ENCODE measurements at places on chromosomes 2 and 18.

GRCh38 chr2:16960579-16960978 lies 294.9 kb upstream of the CYRIA start:
- H3K36me3 ChIP-seq: no peaks in the 10 kb centered on the region
- H3K4me1 ChIP-seq: peaks cover 28% of the 10 kb centered on the region
- H3K4me3 ChIP-seq: no peak overlapping the region
- peak; percentile 70 for DNase-seq

DNA sequence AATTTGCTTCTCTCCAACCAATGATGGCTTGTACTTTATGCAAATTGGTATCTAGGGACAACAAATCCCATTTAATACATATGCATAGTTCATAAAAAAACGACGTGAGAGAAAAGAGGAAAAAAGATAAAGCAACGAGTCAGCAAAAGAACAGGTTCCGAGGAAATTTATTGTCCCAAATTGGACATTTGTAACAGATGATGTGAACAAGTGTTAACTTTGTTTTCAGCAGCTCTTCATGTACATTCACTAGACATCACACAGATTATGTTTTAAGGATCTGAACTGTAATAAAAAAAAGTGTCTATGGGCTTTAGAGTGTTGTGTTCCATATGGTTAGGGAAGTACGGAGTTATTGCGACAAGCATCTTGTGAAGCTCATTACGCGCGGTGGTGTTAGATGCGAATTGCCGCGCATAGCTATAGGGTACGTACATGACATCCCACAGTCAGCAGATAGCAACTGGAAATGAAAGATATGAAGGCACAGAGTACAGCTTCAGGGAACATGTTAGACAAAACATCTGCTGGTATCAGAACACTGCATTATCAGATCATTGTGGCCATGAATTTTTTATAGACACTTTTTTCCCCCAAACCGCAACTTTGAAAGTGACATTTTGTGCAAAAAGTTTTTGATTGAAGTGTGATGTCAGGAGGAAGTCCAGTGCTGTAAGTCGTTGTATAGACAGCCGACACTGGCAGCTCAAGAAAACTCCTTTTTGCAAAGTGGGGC lies 1073.1 kb upstream of the FANCL start:
- no peaks in the 10 kb centered on the region for H3K27me3 ChIP-seq
- no peaks in the 10 kb centered on the region for H3K36me3 ChIP-seq
- no peak overlapping the region for H3K27ac ChIP-seq
- H3K4me3 ChIP-seq: no peak overlapping the region

- no peaks in the 10 kb centered on the region for H3K36me3 ChIP-seq
- H3K27me3 ChIP-seq: no peaks in the 10 kb centered on the region
- H3K4me3 ChIP-seq: no peak overlapping the region
- H3K4me1 ChIP-seq: peaks cover 10% of the 10 kb centered on the region
- H3K27ac ChIP-seq: no peak overlapping the region
These were observed 69.3 kb upstream of the SLC16A14 start for GRCh38 chr2:230137902-230138539.

DNA sequence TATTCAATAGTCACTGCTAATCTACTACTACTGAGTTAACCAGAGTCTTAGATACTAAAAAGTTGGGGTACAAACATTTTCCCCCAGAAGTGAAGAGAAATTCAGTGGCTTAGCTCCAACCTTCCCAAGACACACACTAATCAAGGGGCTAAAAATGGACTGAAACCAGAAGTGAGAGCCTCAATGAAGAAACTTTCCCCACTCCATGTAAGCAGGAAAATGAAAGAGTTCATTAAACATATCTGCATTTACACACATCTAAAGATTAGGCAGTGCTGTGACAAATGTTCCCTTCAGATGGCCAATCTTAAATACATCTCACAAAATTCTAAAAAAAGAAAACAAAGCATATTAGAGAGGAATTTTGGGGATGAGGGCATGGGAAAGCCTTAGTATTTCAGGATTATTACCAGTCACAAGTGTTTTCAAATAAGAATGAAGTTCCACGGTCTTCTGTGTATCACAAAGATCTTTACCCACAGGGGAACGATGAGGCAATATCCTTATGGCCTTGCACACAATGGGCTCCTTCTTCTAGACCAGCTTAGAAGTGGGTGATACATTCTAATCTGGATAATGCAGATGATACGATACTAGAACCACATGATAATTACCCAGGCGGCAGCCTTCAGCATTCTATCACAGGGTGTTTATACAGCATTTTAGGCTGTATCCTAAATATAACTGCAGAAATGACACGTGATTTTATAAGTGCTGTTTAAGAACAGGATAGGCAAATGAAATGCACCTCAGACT lies 17.1 kb downstream of the ANKRD44 start:
- peak; percentile 29 for DNase-seq
- peak overlapping the region; percentile 27 for H3K4me3 ChIP-seq
- peak overlapping the region; percentile 69 for H3K27ac ChIP-seq
- no peaks in the 10 kb centered on the region for H3K36me3 ChIP-seq

DNA sequence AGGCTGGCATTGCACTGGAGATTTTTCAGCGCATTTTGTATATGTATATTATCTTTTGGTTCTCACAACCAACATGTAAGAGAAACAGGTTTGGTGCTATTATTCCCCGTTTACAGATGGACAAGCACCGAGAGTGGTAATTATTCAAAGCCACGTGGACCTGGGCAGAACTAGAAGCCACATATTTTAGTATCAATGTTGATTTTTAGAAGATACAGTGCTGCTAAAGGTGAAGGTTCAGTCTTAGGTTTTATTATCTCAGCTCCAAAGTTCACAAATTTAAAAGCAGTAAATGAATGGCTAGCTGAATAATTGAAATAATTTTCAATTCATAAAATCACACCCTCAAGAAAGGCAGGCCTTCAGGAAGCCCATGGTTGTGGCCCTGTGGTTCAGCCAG lies 400.6 kb upstream of the ID2 start:
- no peaks in the 10 kb centered on the region for H3K4me1 ChIP-seq
- no peak overlapping the region for H3K27ac ChIP-seq
- H3K27me3 ChIP-seq: peaks cover 14% of the 10 kb centered on the region
- DNase-seq: no peak

DNA sequence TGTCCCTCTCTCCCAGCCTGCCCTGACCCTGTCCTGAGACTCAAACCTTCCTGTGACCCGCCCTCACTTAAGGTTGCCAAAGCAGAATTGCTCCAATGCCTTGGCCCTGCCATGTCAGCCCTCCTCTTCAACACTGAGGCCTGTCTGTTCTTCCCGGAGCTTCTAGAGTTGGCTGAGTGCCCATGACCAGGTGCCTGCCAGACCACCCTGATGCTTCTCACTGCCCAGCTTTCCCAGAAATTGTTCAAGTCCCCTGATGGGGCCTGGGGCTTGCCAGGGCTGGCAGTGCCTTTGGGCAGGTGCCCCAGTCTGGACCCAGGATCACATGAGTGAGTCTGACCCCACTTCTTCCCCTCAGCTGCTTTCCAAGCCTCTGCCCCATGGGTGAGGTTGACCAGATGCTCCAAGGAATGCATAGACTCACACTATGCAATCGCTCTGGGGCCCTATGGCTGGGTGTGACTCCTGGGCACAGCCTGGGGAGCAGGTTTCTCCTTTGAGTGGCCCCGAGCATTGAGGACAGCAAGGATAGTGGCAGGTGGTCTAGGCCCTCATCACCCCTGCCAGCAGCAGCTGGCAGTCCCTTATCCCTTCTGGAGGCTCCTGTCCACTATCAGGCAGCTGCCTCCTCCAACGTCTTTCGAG lies 3.1 kb upstream of the INPP5D start:
- no peaks in the 10 kb centered on the region for H3K27me3 ChIP-seq
- DNase-seq: no peak
- peaks cover 3% of the 10 kb centered on the region for H3K36me3 ChIP-seq

GRCh38 chr2:155502766-155503165 lies 804.3 kb downstream of the KCNJ3 start:
- DNase-seq: no peak
- H3K27ac ChIP-seq: no peak overlapping the region
- no peaks in the 10 kb centered on the region for H3K27me3 ChIP-seq
- H3K4me3 ChIP-seq: no peak overlapping the region
- no peaks in the 10 kb centered on the region for H3K36me3 ChIP-seq
- no peaks in the 10 kb centered on the region for H3K4me1 ChIP-seq

DNA sequence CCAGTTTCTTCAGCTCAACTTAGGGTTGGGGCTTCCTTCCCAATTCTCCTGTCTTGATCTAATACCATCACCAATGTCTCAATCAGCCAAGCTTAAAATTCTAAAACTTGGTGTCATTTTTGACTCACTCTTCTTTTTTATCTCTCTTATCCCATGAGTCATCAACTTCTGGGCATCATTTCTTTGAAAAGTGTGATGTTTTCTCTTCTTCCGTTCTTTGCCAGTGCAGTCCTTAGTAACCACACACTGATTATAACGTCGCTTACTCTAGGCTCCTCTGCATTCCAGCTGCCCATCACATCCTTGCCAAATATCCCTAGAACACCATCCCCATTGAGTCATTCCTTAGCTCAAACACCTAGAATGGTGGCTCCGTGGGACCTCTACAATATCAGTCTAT lies 27.4 kb upstream of the MRO start:
- no peaks in the 10 kb centered on the region for H3K4me1 ChIP-seq
- H3K27me3 ChIP-seq: no peaks in the 10 kb centered on the region
- no peak overlapping the region for H3K27ac ChIP-seq
- no peak for DNase-seq

DNA sequence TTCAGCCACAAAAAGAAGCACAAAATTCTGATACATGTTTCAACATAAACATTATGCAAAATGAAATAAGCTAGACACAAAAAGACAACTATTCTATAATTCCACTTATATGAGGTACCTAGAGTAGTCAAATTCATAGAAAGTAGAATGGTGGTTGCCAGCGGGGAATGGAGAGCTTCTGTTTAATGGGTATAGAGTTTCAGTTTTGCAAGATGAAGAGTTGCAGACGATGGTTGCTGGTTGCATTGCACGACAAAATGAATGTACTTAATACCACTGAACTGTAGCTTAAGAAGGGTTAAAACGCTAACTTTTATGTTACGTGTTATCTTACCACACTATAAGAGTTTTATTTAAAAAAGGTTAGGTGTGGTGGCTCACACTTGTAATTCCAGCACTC lies 13.5 kb downstream of the YWHAQ start:
- peaks cover 11% of the 10 kb centered on the region for H3K36me3 ChIP-seq
- H3K27ac ChIP-seq: no peak overlapping the region
- H3K4me3 ChIP-seq: no peak overlapping the region
- no peaks in the 10 kb centered on the region for H3K27me3 ChIP-seq
- H3K4me1 ChIP-seq: peaks cover 10% of the 10 kb centered on the region

DNA sequence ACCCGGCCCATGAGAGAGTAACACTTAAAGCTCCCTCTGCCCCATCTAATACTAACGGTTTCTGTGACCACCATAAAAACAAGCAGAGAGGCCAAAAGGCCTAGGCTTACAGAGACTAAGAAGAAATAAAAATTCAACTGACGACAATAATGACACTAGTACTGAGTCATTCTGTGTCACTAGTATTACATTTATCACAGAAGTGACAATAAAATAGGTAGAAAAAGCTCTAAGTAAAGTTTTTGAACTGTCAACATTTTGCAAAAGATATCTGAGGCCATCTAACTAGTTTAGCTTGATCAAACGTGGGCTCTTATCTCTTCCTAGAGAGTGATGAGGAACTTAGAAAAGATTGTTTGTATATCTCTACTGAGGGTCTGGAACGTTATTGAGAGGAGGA lies 35.6 kb downstream of the AP1S3 start:
- DNase-seq: no peak
- no peak overlapping the region for H3K4me3 ChIP-seq
- no peaks in the 10 kb centered on the region for H3K27me3 ChIP-seq
- no peaks in the 10 kb centered on the region for H3K36me3 ChIP-seq
- peaks cover 14% of the 10 kb centered on the region for H3K4me1 ChIP-seq
- no peak overlapping the region for H3K27ac ChIP-seq

DNA sequence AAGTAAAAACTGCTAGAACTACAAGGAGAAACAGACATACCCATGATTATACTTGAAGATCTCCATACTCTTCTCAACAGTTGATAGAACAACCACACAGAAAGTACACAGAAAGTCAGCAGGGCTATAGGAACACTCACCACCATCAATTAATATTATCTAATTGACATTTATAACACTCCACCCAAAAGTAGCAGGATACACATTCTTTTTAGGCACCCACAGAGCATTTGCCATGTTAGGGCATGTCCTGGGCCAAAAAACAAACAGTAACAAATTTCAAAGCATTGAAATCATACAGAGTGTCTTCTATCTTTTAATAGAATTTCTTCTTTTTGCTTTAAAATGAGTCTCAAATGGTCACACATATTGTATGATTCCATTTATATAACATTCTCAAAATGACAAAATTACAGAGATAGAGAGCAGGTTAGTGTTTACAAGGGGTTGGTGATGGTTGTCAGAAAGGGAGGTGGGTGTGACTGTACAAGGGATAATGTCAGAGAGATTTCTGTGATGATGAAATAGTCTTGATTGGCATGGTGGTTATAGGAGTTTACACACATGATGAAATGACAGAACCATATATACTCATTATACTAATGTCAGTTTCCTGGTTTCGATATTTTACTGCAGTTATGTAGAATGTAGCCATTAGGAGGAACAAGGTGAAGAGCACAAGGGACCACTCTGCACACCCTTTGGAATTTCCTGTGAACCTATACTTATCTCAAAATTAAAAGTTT lies 82.8 kb downstream of the NCK2 start:
- DNase-seq: no peak
- H3K36me3 ChIP-seq: no peaks in the 10 kb centered on the region
- peaks cover 20% of the 10 kb centered on the region for H3K4me1 ChIP-seq
- no peak overlapping the region for H3K4me3 ChIP-seq

DNA sequence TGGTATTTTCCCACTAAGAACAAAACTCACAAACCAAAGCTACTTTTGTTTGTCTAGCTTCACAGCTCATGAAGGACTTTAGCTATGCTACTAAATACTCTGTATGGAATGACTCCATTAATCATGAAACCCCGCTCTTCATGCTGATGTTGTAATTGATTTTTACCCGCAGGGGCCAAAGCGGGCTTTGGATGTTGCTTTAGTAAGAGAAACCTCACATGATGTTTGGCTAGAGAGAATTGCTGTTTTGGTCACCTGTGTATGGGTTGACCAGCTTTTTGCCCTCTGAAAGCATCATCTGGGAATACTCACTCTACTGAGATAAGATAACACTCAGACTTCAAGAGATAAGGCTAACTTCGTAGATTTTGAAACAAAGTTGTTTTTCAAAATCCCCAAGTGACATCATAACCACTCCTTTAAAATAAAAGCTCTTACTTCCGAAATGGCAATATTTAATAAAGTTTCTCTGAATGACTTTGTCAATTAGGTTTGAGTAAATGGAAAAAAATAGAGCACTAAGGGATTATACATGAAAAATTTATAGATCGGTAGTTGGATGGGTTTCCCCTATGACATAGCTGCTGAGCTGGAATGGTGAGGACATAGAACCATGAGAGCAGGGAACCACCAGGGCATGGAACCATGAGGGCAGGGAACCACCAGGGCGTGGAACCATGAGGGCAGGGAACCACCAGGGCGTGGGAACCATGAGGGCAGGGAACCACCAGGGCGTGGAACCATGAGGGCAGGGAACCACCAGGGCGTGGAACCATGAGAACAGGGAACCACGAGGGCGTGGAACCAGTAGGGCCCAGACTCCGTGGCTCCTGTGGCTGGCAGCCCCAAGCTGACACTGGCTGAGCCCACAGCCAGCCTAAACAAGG lies 31.9 kb downstream of the ACKR3 start:
- peaks cover 3% of the 10 kb centered on the region for H3K27me3 ChIP-seq
- DNase-seq: peak; percentile 15
- H3K27ac ChIP-seq: no peak overlapping the region
- no peaks in the 10 kb centered on the region for H3K36me3 ChIP-seq
- no peaks in the 10 kb centered on the region for H3K4me1 ChIP-seq
